Stimulated activated CD8-positive, alpha-beta memory T cell treated with anti-CD3 and anti-CD28 coated beads, Interleukin-4, amount 100 ng/mL, for 1 hour (primary cell): ENCODE measurements at places on chromosomes 16 and 17.

DNA sequence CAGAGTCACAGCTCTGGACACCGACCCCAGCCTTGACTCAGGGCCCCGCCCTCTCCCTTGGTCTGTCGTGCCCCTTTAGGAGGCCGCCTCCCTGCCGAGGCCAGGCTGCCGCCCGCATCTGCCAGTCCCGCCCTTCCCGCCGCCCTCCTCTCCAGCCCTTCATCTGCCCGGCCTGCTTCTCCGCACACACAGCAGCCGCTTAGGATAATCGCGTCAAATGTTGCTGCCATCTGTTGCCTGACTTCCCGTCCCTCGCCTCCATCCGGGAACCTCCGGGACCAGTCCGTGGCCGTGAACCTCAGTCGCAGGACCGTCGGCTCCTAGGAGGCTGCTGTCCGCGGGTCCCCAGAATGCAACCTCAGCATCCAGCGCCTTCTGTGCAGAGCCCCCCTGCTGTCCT lies 11.9 kb downstream of the GSE1 start:
- DNase-seq: no peak

DNA sequence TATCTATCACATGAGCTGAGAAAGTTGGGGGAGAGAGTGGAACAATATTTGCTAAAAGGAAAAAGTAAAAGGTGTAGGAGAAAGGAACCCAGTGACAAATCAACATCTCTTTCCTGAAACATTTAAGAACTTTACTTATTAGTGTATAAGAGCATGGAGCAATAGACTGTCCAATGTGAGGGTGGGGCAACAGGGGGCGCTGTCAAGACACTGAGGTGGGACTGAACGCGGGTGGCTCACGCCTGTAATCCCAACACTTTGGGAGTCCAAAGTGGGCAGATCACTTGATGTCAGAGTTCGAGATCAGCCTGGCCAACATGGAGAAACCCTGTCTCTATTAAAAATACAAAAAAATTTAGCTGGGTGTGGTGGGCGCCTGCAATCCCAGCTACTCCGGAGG lies 21.2 kb downstream of the PCTP start:
- DNase-seq: no peak

GRCh38 chr17:37274461-37274860 lies 101.3 kb upstream of the C17orf78 start:
- no peak for DNase-seq

GRCh38 chr16:72884037-72884436 lies 163.9 kb downstream of the ZFHX3 start:
- DNase-seq: no peak

GRCh38 chr17:41917192-41917591 lies 1.6 kb downstream of the ACLY start:
- DNase-seq: no peak

GRCh38 chr16:78694414-78694813 lies 595.0 kb downstream of the WWOX start:
- no peak for DNase-seq

- DNase-seq: no peak
These were observed 31.3 kb downstream of the METRNL start for GRCh38 chr17:83110735-83111134.

DNA sequence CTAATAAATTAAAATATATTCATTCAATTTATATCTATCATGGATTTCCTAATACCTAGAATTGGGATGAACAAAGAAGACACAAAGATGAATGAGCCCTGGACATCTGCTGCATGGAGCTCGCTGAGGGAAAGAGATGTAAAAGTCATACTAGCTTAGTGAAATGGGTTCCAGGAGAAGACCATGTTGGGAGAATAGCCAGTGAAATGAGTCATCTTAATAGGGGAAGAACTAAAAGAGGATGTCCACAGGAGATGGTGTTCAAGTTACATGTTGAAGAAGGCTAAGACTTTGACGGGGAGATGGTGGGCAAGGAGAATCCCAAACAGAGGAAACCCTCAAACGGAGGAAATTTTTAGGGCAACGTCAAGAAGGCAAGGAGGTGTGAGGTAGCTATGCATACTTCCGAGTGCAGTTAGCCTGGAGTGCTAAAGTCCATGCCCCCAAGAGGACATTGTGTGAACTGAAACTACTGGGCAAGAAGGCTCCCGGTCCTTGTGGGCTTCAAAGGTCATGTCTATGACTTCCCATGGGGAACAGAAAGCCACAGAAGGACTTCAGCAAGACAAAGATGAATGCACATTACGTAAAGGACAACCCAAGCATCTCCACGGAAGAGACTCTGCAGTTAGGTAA lies 220.5 kb upstream of the CDH11 start:
- DNase-seq: no peak

DNA sequence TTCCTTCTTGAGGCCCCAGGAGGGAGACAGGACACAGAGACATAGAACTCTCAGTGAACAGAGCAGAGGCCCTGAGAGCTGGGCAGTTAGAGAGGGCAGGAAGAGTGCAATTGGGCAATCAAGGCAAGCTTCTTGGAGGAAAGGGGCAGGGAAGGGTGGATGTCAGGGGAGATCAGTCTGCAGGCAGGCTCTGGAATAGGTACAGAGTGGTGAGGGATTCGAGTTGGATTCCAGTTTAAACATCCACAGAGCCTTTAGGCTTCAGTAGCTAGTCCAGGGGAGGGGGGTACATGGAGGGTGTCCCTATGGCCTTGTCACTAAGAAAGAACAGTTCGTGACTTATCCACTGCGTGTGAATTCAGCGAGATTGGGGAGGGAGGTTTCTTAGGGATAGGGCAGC lies 2.0 kb downstream of the PYY start:
- no peak for DNase-seq

- no peak for DNase-seq
These were observed 7.6 kb upstream of the PHKG2 start for GRCh38 chr16:30740364-30741251.

GRCh38 chr16:53775821-53776431 lies 72.0 kb downstream of the FTO start:
- DNase-seq: no peak

GRCh38 chr16:76309639-76310335 lies 32.6 kb downstream of the CNTNAP4 start:
- no peak for DNase-seq

DNA sequence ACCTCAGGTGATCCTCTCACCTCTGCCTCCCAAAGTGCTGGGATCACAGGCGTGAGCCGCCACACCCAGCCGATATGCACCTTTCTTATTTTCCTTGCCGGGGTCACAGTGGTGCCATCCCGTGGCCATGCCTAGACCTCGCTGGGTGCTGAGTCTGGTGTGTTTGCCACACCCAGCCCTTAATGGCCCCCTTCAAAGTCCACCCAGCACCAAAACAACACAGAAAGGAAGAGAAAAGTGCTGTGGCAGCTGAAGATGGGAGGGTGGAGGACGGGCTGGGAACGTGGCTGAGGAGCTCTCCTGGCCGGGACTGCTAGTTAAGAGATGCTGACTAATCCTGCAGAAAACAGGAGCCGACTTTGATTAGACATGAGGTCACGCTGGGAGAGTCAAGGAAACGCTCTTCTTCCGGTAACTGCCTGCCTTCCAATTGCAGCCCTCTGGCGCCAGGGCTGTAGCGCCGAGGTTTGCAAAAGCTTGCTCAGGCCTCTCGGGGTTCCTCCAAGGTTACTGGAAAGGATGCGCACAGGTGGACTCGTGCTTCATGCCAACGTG lies 10.9 kb downstream of the SLC43A2 start:
- no peak for DNase-seq
